ENCODE measurements at places on chromosomes 13 and 19.

DNA sequence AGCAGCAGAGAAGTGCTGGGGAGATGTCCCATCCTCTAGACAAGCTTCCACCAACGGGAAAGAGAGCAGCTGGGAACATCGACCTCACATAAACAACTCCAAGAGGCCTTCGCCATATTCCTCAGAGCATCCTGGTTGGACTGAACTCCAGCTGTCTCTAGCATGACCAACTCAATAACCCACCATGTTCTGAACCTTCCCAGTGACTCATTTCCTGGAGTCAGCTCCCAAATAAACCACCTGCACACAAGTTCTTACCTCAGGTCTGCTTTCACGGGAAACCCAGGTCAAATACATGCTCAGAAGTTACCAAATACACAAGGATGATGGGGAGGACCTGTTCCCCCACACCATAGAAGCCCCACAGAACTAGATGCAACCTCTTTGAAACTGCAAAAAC lies 878.5 kb downstream of the UQCRFS1 start:
- no peak for DNase-seq

DNA sequence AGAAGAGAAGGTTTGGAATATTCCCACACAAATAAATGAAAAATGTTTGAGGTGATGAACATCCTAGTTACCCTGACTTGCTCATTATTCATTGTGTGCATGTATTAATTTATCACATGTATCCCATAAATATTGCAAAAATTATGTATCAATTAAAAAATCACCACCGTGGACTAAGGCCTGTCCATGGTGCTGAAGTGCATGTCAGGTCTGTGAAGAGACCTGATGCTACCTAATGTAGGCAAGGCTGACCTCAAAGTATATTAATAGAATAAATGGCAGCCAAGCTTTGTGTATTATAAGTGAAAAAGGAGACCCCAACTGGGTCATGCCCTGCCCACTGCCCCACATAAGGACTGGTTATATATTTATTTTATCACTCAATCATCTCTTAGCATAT lies 34.4 kb upstream of the ZNF835 start:
- DNase-seq: no peak

DNA sequence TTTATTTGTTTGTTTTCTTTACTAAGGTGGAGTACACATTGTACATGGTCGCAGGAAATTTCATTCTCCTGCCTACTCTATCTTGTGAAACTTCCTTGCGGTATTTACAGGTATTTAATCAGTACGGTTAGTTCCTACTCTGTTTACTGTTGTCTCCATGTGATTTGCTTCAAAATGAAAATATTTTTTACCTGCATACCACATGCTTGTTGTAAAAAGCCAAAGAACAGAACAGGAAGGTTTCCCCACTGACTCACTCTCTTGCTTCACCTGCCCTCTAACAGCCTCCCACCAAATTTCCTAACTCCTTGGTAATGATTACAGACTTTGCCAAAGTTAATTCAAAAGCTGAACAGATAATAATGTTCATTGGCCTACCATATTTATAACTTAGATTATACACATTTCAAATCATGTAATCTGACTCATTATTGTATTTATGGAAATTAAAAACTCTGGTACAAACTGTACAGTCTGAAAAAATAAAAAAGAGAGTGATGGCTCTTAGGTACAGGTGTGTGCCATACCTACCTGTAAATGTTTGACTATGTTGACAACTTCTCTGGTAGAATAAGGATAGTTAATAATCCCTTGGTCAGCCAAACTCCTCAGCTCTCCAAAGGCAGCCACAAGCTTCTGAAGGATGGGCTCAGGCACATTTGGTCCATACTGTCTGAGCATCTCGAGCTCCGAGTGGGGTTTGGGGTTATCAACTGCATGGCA lies 239.9 kb downstream of the VWA8 start:
- DNase-seq: no peak

GRCh38 chr19:48443256-48443655 lies 2.5 kb upstream of the GRWD1 start:
- DNase-seq: no peak

DNA sequence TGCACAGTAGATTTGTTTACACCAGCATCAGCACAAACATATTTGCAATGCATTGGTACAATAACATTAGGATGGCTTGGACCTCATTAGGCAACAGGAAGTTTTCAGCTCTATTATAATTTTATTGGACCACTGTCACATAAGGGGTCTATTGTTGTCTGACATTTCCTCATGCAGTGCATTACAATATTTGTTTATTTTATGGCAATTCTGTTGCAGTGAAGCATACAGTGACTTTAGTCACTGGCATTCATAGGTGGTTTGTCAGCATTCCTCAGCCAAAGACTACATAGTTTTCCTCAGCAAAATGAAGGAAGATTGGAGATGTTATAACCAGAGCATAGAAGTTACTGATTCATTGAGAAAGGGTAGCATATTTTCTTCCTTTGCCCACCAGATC lies 1732.9 kb downstream of the PCDH9 start:
- DNase-seq: no peak

GRCh38 chr13:32309312-32310133 lies 5.6 kb downstream of the ZAR1L start:
- DNase-seq: no peak

GRCh38 chr13:73075546-73075945 lies 16.7 kb downstream of the KLF5 start:
- no peak for DNase-seq

DNA sequence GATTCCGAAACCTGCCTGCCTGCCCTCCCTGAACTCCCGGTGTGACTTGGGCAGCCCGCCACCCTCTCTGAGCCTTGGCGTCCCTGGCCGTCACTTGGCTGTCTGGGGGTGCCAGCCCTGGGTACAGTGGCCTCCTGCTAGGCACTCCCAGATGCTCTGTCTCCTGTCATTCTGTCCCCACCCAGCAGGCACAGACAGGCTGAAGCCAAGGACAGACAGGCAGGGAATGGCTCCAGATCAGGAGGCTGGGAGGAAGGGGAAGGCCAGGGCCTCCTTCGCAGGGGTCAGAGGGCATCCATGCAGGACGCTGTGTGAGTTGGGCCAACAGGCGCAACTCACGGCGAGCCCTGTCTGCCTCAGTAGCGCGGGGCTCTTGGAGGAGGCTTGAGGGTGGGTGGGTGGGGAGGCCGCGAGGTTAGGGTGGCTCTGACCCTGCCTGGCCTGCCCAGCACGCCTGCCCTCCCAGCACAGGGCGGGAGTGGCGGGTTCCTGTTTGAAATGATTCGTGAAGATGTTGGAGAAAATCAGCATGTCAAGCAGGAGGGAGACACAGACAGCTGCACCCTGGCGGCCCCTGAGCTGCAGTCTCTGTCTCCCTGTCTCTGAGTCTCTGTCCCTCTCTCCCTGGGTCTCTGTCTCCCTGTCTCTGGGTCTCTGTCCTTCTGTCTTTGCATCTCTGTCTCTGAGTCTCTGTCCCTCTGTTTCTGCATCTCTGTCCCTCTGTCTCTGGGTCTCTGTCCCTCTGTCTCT lies 19.7 kb downstream of the KLHL26 start:
- DNase-seq: no peak

GRCh38 chr13:58823701-58824100 lies 1192.2 kb downstream of the PCDH17 start:
- no peak for DNase-seq

DNA sequence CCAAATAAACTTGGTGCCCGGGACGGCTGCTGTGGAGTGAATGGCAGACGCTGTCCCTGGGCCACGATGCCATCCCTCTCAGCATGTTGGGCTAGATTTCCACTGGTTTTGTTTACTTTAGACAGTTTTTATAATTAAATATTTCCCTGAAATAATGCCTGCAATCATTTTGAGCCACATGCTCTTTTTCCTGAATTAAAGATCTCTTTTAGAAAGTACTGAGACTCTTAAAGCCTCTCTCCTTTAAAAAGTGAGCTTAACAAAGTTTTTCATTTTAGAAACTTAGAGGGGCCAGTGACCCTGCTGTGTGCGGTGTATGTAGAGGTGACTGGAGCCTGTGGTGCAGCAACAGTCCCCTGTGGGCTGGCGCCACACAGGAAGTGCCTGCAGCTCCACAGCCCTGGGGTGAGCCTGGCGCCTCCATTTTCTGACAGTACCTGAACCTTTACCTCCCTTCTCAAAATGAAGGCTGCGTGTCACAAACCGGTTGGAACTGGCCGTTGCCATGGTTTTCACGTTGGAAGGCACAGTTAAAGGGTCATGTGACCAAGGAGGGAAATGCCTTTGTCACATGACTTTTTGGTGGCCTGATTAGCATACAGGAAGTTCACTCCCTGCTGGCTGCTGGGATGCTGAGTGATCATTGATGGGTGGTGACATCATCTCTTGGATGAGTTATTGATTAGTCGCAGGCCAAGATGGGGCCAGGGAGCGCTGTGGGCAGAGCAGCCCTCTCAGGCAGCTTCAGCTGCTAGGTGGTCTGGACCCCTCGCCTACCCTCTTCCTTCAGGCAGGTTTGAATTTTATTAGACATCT lies 26.3 kb downstream of the TSSK6 start:
- DNase-seq: peak; percentile 46

DNA sequence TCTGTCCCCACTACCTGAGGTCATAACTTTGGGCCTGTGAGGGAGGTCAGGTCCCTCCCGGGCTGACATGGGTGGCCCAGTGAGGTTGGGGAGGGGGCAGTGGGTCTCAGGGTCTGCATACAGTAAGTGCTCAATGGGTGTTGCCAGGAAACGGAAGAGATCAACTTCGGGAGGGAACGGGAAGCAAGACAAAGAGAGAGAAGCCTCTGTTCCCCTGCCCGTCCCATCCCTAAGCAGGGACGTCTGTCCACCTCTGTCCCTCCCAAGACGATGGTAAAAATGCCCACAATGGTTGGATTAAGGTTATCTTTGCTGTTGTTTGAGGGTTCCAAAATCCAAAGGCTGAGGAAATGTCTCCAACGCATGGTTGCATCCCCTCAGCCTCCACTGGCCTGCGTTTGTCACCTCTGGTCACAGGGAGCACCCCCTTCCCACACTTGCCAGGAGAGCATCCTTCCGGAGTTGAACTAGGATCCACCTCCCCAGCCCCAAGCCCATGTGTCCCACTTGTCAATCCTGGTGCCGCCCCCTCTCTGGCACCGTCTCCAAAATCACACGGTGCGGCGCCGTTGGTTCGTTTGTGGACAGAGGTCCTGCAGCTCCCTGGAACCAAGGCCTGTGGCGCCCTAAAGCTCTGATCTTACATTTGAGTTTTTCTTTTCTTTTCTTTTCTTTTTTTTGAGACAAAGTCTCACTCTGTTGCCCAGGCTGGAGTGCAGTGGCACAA lies 774 bp upstream of the HOMER3 start:
- DNase-seq: no peak

DNA sequence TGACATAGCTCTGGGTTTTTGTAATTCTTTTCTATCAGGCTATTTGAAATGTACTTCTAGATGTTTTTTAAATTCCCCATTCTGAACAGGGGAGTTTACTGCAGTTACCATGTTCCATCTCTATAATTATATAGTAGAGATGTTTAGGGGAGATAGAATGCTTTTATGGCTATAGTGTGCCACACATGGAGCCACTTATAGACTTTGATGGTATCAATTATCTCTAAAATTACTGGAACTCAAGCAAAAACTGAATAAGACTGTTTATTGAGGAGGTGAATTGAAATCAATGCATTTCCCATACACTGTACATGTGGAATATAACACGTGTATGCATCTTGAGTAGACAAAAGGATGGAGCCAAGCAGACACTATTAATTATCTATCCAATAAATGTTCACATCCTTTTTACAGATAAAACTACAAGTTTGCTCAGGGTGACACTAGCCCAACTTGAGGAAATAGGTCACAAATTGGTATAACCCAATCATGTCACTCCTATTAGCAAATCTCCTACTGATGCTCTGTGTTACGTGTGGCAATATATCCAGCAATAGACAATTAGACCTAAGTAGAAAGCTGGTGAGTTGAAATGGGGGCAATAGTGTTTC lies 1882.6 kb downstream of the PCDH9 start:
- DNase-seq: no peak

DNA sequence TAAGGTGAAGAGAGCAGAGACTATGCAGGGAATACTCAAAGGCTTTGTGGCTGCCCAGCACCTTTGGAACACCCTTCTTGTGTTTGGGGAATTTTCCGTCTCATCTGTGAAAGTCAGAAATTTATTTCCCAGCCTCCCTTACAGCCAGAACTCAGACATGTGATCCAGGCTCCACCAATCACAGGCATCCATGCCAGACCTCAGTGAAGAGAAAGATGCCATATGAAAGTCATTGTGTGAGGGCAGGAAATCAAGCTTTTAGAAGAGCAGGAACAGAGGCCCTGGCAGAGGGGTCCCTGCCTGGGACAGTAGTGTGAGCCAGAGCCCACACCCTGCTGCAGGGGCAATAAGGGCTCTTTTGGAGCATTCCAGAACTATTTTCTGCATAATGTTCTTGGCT lies 12.1 kb downstream of the CCDC70 start:
- no peak for DNase-seq

DNA sequence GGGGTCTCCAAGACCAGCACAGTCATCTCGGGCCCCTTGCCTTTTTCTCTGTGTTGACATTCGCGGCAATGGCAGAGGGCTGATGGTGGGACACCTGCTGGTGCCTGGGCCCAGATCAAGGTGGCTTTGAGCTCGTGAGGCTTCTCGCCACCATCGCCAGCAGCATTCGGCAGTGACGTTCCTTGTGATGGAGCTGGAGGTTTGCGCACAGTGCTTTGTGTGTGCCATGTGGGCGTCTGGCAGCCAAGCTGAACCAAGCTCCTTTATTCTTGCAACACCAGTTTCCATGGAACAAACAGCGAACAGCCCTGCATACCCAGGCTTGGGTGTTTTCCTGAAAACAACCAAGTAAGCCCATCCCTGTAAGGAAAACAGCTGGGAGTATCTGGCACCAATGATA lies 9.1 kb upstream of the TMEM255B start:
- DNase-seq: no peak

GRCh38 chr13:26967119-26968038 lies 204.2 kb downstream of the USP12 start:
- no peak for DNase-seq
